ENCODE measurements at places on chromosomes 7 and 10.

- no peak for DNase-seq
These were observed 240.8 kb downstream of the ARHGAP12 start for GRCh38 chr10:31687663-31688482.

GRCh38 chr7:15836651-15837050 lies 150.2 kb upstream of the MEOX2 start:
- DNase-seq = no peak

DNA sequence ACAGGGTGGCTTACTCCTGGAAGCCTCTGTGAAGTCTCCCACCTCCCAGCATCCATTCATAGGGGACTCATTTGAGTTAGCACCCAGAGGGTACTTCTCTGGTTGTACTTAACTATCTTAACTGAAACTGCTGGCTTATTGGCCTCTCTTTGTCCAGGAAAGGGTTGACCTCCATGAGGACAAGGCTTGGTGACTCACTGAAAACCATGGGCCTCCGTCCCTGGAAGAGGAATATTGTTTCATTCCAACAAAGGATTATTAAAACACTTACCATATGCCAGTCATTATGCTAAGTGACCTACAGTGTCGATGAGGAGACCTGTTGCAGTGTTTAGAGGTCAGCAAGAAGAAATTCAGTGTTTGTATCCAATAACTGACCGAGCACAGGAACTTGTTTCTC lies 175.9 kb downstream of the PLPP4 start:
- DNase-seq = no peak

DNA sequence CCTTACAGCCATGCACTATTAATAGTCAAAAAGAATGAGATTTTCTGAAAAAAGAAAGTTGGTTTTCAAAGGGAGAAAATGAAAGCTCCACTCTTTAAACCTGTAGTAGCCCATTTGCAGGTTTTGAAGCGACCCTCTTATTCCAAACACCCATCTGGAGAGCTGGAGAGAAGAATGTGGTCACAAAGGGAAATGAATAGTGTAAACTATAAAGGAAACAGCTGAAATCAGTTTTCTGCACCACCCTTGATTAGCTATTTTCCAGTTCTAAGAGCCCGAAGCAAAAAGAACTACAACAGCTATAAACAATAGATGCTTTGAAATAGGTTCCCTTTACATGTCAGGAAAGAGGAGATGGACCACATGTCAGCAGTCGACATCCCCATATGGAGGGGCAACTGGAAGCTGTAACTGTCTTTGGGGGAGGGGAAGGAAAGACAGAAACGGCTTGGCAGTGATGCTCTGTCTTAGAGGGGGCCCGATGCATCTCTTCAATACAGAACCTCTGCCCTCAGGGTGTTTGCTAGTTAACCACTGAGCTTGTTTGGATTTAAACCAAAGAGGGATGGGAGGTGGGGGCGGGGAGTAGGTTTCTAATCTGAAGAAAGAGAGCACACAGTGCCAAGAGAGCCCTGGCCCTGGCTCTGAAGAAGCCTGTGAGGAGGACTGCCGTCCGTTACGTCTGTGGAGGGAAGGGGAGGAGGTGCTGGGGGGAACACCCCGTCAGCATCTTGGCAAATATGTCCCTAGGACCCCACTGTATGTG lies 55.3 kb downstream of the CPVL start:
- no peak for DNase-seq

DNA sequence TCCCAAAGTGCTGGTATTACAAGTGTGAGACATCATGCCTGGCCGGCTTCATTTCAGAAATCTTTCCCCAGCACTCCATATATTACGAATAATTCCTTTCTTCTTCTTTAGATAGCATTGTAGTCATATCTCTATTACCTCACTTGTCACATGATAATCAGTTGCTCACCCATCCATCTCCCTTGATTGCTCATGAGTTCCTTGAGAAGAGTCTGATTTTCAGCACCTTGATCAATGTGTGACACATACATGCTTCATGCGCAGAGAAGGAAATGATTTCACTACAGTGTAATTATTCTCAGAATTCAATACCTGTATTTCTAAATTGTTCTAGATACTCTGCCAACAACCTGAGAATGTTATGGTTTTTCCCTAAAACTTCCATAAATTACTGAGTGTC lies 26.7 kb upstream of the GGCT start:
- no peak for DNase-seq

DNA sequence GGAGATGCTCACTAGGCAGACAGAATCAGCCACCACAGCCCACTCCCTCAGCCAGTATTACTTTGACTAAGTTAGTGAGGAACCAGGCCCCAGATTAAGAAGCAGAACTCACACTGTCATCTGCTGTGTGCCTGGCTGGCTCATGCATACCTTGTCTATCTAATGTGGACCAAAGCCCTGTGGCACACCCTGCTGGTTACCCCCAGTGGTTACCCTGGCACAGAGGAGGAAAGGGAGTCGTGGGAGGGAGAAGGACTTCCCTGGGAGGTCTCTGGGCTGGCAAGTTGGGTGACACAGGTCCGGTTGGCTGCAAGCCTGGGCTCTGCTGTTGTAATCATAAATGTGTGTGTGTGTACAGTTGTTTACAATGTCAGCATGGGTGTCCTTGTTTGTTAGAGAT lies 7.5 kb upstream of the SH2D4B start:
- DNase-seq = no peak

DNA sequence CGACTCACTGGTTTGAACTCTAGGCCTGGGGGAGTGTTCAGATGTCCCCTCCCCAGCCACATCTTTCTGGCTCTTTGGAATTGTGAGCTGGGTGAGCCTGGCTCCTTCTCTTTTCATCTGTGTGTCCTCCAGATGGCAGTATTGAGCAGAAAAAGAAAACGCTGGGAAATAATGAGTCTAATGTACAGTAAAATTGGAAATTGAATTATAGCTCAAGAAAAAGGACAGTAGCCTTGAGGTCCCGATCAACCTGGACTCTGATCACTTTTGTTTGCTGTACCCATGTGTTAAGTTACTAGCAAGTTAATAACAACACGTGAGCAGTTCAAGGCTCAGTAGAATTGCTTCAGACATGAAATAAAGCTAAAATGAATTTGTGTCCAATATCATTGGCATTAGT lies 77.9 kb downstream of the SNX10 start:
- DNase-seq = no peak

DNA sequence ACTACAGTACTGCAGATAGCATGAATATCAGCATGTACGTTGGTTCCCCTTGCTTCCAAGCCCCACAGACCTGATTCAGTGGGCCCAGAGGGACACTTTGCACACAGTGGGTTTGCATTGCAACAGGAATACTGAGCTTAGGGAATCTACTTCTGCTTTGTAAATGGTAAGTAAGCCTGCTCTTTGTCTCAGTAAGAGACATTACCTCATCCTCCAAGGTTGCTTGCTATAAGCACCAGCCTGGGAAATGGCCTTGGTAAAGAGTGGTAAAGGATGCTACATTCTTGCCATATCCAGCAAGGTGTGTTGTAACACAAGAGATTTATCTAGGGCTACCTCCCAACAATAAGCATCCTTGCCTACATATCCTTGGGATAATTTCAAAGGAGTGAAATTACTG lies 730.5 kb downstream of the INHBA start:
- DNase-seq = no peak

- no peak for DNase-seq
These were observed 116.3 kb upstream of the SHH start for GRCh38 chr7:155928583-155928982.

GRCh38 chr7:99440195-99440594 lies 1.5 kb downstream of the CPSF4 start:
- no peak for DNase-seq

DNA sequence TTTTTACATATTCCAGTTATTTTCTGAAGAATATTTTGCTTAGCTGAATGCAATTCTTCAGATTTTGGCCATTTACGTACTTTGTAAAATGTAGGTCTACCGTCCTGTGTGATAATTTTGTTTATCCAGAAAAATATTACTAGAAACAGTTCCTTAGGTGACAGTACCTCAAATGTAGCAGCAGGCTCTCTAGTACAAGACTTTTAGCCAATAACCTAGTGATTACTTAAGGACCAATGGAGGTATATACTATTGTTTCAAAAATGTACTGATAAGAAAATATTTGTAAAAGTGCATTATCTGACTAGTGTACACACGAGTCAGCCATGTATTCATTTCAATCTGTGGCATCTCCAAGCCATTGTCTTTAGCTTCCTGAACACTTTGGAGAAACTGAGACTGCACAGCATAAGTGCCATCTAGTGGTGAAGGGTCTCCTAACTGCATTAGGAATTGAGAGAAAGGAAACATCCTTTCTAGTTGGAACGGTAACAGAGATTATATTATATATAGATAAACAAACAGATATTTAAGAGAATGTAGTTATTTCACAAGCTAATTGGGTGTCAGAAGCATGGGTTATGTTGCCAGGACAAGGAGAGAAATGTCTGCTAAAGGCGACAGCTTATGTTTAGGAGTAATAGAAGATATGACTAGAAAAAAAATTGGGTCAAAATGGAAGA lies 23.7 kb downstream of the RTKN2 start:
- peak; percentile 13 for DNase-seq

- DNase-seq = no peak
These were observed 82.8 kb downstream of the GLI3 start for GRCh38 chr7:42154173-42154572.

DNA sequence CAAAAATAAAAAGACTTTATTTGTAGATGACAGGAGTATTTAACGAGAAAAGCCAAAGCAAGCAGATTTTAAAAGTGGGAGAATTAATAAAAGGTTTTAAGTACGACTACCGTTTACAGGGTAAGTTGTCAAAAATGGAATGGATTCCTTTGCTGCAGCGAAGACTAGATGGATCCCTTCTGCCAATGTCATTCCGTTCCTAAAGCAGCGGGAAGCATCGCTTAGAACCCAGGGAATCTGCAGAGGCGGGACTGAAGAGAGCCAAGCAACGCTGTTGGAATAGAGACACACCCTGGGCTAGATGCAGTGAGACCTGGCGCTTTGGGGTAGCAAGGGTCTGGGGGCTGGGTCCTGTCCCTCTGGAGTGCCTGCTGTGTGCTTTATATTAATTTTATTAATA lies 303.1 kb upstream of the MKI67 start:
- DNase-seq = no peak

- no peak for DNase-seq
These were observed 609.4 kb upstream of the PCDH15 start for GRCh38 chr10:55410415-55410885.

GRCh38 chr7:132685277-132685676 lies 109.0 kb upstream of the PLXNA4 start:
- no peak for DNase-seq

GRCh38 chr7:15508258-15508657 lies 53.6 kb downstream of the AGMO start:
- DNase-seq = no peak

All from T-helper 2 cell (primary cell).